ENCODE measurements at places on chromosomes 16 and 17.

GRCh38 chr17:35493040-35493439 lies 44.4 kb downstream of the SLFN12L start:
- no peak for DNase-seq

DNA sequence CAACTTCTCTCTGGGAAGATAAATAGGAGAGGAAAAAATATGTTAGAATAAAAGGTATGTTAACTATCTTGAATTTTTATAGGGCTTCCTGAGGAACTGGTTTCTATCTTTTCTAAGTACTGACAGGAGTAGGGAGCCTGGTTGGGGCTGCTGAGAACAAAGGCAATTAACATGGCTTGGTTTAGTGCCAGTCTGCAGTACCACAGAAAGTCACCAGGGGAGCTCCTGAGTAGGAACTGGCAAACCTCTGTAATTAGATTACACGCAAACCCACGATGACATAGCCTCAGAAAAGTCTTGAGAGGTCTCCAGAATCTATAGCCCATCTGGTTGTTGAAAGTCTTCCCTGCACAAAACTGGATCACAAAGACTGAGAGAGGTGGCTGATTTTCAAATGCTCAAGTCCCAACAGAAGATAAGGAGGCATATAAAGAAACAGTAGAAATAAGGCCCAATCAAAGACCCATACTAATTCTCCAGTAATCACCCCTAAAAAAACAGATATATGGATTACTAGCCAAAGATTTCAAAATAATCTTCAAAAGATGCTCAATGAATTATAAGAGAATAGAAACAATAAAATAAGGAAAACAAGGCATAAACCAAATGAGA lies 11.7 kb upstream of the CNTNAP4 start:
- DNase-seq: peak; percentile 43

DNA sequence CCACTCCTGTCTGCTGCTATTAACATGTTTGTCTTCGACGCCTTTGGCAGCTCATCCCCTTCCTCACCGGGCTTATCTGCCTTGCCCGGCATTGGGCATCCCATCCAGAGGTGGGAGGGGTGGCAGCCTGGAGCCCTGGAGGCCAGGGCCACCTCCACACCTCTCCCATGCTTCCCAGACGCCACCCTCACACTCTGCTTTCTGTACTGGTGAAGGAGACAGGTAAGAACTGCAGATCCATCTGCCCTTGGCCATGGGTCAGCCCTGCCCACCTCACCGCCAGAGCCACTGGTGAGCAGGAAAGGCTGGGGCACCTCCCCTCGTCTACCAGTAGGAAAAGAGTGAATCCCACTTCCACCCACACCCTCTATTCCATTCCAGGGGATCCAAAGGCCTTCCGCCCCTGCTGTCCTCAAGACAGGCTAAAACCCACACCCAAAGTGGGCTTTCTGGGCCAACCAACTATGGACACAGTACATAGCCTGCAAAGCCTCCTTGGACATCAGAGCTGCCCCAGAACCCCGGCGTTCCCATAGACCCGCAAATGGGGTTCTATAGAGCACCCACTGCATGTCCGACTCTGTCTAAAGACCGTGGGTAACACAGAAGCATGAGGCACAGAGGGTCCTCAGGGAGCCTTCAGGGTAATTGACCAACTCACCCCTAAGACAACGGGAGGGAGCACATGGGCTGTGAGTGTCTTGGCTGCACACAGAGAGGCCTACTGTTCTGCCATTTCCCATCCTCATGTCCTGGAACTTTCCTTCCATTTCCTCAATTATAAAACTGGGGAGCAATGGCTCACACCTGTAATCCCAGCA lies 23.4 kb upstream of the RBFOX3 start:
- peak; percentile 21 for DNase-seq

GRCh38 chr17:259341-259976 lies 78.0 kb upstream of the DOC2B start:
- no peak for DNase-seq

DNA sequence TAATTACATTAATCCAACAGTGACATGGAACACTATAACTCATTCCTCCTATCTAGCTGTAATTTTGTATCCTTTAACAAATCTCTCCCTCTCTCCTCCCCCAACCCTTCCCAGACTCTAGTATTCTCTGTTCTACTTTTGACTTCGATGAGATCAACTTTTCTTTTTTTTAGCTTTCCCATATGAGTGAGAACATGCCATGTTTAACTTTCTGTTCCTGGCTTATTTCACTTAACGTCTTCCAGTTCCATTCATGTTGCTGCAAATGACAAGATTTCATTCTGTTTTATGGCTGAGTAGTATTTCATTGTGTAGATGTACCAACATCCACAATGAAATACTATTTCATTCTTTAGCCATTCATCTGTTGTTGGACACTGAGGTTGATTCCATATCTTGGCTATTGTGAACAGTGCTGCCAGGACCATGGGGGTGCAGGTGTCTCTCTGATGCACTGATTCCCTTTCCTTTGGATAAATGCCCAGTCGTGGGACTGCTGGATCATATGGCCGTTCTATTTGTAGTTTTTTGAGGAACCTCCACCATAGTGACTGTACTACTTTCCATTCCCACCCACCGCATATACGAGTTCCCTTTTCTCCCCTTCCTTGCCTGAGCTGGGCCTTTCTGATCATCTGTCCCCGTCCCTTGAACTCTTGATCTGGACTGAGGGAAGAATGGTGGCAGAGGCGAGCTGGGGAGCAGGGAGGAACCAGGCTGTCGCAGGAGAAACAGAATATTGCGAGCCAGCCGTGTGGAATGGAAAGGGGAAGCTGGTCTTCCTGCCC lies 7.7 kb upstream of the CEP295NL start:
- DNase-seq: no peak

DNA sequence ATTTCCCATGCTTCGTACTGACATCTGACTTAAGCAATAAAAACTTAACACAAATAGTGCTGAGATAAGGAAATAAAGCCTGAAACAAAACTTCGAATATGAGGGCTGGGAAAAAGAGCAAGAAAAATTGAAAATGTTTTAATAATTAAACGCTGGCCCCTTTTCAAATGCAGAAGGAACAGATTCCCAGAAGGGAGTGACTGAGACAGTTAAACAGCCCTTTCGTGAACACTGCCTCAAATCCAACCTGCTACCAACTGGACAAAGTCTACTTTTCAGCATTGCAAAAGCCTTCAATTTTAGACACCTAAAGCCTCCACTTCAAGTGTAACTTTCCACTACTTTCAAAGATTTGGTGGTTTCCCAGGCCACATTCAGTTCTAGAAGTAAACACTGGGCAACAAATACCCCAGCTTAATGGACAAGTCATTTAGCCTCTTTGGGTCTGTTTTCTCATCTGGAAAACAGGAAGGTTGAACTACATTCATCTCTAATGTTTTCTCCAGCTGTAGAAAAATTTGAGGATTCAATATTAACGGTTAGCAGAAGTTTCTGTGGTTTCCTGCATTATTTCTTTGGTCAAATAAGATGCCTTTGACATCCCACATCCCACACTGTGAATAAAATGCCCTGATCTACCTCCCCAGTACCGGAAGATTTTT lies 11.8 kb downstream of the RFFL start:
- DNase-seq: no peak

DNA sequence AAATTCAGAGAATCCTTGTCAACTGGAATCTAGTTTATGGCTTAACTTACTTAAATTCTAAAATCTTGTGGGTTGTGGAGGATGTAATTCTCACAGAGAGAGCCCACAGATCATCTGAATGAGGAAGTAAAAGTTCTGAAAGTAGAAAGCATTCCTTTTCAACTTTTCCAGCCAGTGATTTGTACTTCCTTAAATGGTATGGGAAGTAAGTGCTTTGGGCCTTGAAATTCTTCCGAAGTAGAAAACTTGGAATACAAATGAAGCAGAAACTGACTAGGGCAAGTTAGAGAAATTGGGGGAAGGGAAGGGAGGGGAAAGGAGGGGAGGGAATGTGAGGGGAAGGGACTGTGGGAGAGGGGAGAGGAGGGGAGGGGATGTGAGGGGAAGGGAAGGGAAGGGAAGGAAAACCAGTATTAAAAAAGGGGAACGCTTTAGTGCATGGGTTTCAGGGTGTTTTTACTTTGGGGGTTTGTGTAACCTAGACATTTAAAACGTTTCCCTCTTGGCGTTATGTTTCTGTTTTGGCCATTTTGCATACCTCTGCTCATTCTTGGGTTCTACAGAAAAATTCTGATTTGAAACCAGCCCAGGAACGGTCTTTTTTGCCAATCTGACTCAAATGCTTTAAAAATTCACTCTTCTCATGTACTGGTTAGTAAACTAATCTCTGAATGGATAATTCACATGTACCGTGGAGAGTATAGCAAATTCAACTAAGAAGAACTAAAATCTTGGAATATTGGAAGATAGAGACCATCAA lies 15.5 kb upstream of the SNTB2 start:
- no peak for DNase-seq

DNA sequence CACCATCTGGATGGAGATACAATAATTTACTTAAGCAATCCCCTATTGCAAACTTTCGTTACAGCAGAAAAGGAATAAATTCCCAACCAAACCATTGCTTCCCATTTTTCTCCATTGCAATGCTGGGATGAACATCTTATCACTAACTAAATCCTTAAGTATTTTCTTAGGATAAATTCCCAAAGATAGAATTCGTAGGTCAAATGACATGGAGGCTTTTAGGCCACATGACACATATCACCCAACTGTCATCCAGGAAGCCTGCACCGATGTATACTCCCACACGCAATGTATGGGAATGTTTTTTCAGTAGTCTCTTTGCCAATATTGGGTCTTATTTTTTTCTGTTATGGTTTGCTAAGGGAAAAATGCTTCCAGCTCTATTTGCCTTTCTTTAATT lies 1.6 kb upstream of the TLCD2 start:
- no peak for DNase-seq

- DNase-seq: no peak
Observed at GRCh38 chr16:85018529-85019236, 7.3 kb upstream of the ZDHHC7 start.

- DNase-seq: no peak
Observed at GRCh38 chr17:38656959-38657823, 17.6 kb downstream of the EPOP start.

GRCh38 chr17:4514206-4514605 lies 15.5 kb downstream of the SPNS2 start:
- DNase-seq: peak; percentile 47

All from mesothelial cell of epicardium (in vitro differentiated cells).